Progenitor cell of endocrine pancreas (in vitro differentiated cells): ENCODE measurements at places on chromosomes 2 and 18.

GRCh38 chr18:37249895-37250618, 315.5 kb downstream of the CELF4 start:
- DNase-seq = no peak

GRCh38 chr2:33209976-33210375, 263.2 kb downstream of the LTBP1 start:
- no peak for DNase-seq

DNA sequence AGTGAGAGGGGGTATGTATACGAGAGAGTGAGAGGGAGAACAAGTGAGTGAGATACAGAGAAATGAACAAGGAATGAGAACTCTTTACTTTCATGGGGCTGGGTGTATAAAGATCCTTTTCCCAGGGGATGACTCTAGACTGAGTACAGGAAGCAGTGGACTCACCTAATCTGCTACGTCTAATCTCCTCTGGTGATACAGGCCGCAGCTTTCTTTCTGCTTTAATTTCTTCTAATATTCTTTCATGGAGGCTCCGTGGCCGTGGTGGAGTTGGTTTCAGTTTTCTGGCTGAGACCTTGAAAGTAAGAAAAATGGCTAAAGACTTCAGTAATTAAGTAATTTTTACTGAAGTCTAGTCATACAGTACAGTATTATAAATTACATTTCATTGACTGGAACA, 85.2 kb downstream of the PRELID3A start:
- DNase-seq = no peak

- no peak for DNase-seq
Observed at GRCh38 chr2:191676790-191677645, 918 bp upstream of the NABP1 start.

- DNase-seq = no peak
Observed at GRCh38 chr2:176118601-176119339, 2.2 kb downstream of the HOXD10 start.

DNA sequence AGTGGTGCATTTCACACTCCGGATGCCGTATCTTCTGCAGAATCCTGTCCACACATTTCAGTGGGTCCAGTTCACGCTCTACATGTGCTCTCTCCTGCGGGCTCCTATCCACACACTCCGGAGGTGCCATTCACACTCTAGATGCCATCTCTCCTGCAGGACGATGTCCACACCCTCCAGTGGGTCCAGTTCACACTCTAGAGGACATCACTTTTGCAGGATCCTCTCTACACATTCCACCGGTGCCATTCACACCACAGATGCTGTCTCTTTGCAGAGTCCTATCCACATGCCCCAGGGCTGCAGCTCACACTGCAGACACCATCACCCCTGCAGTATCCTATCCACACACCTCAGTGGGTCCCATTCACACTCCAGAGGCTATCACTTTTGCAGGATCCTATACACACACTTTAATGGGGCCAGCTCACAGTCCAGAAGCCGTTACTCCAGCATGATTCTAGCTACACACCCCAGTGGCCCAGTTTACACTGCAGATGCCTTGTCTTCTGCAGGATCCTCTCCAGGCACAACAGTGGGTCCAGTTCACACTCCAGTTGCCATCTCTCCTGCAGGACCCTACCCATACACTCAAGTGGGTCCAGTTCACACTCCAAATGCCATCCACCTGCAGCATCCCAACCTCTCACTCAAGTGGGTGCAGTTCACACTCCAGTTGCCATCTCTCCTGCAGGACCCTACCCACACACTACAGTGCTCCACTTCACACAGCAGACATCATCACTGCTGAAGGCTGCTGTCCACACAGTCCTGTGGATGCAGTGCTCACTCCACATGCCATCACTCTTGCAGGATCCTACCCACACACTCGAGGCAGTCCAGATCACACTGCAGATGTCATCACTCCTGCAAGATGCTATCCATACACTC, 2.1 kb upstream of the PXDN start:
- DNase-seq = no peak

- no peak for DNase-seq
Observed at GRCh38 chr2:3044587-3045317, 332.9 kb downstream of the EIPR1 start.

- DNase-seq = no peak
Observed at GRCh38 chr2:112204411-112204810, 50.4 kb downstream of the ZC3H8 start.

- DNase-seq = peak; percentile 34
Observed at GRCh38 chr2:206800506-206801417, 35.4 kb downstream of the FASTKD2 start.

DNA sequence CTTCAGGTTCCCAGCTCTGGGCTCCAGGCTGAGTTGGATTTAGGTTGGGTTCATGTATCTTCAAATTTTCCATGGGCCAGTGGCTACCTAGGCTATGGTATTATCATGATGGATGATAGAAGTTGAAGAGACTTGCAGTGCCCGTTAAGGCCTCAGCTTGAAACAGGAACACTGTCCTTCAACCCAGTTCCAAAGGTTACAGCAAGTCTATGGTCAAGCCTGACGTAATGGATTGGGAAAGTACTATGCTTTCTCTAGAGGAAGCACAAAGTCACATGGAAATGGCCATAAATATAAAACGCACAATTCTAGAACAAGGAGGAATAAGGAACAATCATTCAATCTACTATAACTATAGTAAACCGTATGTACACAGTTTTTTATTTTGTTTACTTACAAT, 593.2 kb downstream of the ZEB2 start:
- DNase-seq = no peak

DNA sequence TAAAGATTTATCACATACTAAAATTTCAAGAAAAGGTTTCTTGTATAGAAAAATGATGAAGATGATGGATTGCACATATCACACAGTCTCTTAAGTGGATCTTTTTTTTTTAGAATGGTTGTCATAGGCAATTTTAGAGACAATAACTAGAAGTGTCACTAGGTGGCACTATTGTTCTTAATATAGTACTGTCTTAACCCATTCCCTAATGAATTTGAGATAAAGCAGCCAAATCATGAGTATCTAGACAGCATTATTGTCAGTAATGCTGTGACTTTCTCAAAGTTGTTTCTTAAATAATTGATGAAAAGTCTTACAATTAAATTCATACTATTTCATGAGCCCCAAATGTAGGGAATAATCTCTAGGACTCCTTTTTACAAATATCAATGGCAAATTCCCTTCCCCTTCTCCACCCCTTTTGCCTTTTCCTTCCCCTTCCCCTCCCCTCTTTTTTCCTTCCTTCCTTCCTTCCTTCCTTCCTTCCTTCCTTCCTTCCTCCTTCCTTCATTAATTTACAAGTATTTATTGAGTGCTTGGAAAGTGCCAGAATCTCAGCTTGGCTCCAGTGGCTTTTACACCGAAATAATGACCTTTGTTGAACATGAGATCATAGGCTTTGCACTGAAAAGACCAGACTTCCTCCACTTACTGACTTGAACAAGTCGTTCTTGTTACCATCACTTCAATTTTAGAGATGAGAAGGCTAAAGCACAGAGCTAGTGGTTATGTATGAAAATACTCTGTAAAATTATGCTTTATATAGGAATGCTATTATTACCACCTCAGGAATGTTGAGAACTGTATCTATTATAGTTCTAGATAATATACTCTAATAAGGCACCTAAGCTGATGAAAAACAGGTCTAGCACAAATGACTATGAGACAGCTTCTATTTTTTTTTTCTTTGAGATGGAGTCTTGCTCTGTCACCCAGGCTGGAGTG, 19.8 kb downstream of the MYL12B start:
- DNase-seq = no peak

DNA sequence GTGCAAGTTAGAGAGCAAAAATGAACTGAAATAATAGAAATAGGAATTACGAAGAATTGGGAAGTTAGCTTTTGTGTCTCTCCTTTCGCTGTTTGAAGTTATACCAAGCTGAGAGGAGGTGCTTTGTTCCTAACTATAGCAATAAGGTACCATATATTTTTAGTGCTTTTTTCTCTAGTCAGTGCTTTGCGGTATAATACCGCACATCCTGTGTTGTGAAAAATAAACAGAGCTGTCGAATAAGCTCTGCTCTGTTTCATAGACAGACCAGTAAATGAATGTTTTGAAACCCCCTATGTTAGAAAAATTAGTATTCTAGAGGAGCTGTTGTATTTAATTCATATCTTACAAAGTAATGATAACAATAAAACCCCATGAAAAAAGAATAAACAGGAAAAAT, 130.8 kb downstream of the MAP4K4 start:
- DNase-seq = no peak

DNA sequence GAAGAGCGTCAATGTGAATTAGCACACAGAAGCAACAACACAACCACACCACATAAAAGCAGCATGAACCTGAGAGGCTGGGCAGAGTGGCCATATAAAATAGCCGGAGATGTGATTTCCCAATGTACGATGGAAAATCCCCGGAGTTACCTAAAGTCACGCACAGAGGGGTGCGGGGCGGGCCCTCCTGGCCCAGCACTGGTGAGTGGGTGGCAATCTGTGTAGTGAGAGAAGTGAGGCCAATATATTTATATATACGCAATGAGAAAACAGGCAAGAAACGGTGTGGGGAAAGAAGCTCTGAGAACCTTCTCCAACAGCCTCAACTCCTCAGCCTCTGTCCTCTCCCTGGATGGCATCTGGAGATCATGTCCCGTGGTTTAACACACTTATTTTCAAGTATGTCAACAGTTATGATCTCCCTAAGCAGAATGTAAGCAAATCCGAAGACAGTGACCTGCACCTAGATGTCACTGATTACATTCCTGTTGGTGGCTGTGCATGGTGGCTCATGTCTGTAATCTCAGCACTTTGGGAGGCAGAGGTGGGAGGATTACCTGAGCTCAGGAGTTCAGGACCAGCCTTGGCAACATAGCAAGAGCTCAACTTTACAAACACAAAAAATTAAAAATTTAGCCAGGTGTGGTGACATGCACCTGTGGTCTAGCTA, 41.6 kb downstream of the CRACDL start:
- no peak for DNase-seq

DNA sequence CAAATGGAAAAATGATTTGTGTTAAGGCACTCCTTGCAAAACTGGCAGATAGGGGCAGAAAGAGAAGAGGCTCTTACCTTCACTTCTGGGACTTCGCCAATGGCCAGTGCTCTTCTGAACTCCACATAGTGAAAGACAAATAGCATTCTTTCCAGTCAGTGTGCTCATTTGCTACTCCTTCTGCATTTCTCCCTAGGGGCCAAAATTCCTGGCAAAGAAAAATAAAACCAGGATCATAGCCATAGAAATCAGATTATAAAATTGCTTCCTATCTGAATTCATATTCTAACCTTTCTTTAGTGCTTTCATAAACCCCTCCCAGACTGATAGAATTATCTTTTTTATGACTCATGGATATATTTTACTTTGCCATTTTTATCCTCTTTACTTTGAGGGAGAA, 56.9 kb upstream of the PELI1 start:
- no peak for DNase-seq

- no peak for DNase-seq
Observed at GRCh38 chr2:188132385-188132784, 159.3 kb upstream of the GULP1 start.

DNA sequence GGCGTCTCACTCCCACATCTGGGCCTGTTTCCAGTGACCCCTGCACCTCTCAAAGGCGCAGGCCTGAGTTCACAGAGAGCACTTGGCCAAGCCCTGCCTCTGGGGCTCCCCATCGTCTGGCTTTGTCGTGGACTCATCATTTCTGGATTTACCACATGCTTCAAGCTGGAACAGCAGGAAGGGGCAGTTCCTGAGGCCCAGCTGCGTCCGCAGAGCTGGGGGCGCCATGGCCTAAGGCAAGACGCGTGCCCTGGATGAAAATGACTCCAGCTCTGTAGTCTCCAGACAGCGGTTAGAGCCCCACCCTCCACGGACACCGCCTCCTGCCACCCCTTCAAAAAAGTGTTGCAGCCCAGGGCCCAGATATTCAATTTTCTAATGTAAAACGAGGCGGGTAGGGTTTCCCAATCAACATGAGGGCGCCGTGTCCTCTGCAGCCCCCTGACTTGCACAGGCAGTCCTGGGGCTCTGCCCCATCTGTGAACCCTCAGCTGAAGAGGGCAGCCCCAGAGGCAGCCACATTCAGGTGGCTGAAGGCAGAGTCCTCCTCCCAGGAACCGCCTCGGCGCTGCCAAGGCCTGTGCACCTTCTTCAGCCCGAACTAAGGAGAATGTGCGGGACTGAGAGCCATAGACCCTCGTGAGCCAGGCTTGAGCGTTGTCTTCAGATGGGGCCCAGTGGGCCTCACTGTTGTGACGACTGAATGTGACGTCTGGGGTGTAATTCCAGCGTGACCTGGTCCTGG, 85.5 kb downstream of the NFATC1 start:
- no peak for DNase-seq

GRCh38 chr2:180934911-180935310, 45.5 kb upstream of the UBE2E3 start:
- DNase-seq = no peak

- no peak for DNase-seq
Observed at GRCh38 chr2:187994464-187995331, 297.0 kb upstream of the GULP1 start.

DNA sequence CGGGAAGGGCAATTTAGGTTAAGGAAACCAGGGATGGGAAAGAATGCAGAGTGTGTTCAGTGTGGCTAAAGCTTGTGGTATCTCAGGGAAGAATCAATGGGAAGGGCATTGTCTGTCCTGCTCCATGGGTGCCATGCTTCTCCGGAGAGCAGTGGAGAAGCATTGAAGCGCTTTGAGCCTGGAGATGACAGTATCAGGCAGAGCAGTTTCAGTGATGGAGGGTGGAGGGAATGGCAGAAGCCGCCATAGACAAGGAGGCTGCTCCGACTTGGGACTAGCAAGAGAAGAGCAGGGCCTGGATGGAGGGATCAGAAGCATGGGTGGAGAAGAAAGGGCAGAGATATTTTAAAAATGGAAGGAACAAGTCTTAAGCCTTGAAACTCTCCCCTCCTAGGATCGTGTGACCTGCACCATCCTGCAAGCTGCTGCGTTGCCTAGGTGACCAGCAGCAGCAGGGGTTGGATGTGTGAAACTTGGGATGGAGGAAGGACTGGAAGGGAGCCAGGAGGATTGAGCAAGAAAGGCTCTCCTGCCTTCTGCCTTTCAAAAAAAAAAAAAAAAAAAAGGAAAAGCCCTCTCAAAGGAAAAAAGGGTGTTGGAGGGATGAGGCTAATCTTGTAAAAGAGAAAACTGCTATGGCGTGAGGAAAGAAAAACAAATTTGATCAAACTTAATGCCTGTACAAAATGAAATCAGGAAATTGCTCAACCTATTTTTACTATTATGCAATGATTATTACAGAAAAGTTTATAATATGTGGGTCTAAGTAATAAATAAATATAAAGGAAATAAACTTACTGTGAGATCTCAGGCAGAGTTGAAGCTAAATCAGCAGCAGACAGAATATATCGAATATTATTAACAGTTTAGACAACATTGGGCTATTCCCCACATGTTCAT, 493.8 kb upstream of the NRP2 start:
- no peak for DNase-seq

GRCh38 chr18:42636309-42636708, 479.2 kb downstream of the RIT2 start:
- no peak for DNase-seq

DNA sequence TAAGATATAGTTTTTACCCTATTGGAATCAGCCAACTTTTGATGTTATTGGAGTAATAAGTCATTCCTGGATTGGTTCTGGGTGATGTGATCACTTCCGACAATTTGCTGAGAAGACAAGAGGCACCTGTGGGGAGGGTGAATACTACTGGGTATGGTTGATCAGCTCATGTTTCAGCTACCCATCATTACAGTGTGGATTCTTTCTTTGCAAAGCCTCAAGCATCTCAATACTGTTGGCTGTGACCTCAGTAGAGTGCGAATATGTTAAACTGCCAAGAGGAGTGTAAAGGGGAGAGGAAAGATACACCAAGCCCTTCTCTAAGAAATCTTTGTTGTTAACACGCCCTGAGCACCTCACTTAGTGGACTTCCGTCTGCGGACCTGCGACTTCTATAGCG, 317.7 kb downstream of the TDRD15 start:
- DNase-seq = no peak
